ENCODE measurements at places on chromosomes 1 and 21. TPM values are rescaled to one million over a fixed set of nuclear protein-coding genes. Genes with fewer than 3 reads are reported as not detected.

GRCh38 chr1:216140730-216141524 is 282.3 kb downstream of the USH2A start:
- no peak for DNase-seq

Gene LINGO4
- 1.3 TPM for total RNA-seq

Gene MPZ
- total RNA-seq = 3.3 TPM

DNA sequence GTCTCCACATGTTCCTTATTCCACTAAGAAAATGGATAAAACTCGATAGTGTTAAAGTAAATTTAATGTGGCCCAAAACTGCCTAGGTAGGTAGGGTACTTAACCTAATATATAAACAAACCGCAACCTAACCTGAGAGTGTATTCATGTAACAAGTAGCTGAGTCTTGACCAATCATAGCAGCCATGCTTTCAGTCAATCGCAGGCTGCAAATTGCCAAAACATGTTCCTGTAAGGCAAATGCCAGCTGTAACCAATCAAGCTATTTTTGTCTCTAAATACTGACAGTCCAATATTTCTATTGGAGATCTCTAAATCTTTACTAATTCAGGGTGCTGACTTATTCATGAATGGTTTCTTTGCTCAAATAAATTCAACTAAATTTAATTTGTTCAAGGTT is 3.1 kb upstream of the HMGCS2 start:
- DNase-seq = no peak

GRCh38 chr1:229495782-229496181 is 12.4 kb downstream of the NUP133 start:
- DNase-seq = no peak

Gene B3GALT2
- total RNA-seq = 1.3 TPM

- no peak for DNase-seq
Measured at GRCh38 chr21:26165331-26165730, 5.2 kb downstream of the APP start.

Gene HHIPL2
- not detected for total RNA-seq

Gene POTED
- total RNA-seq = not detected

DNA sequence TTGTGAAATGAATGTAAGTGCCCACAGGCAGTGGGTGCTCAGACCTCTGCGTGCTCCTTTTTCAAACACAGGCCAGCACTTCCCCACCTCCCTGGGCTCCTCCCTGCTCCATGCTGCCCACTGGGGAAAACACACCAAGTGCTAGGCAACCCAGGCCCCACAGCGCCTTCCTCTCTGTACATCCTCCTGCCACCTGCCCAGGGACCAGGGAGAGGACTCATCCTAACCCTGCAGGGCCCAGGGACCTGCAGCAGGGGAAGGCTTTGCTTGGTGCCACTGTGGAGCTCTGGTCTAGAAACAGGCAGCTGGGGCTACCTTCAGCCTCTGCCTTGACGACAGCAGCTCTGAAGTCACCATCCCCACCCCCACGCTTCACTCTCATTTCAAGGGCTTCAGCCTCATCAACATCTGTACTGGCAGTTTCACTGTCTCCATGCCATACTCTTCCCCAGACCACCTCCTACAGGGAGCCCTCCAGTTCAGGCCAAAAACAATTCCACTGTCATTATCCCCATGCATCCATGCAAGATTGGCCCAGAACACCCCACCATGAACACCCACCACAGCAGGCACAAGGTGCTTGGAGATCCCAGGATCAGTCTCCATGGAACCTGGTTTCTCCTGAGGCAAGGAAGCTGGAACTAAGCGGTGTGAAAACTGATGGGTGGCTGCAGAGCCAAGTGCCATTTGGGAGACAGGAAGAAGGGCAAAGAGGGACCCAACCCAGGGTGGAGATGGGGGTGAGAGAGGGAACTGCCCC is 1.1 kb downstream of the IGSF8 start:
- DNase-seq = no peak

- no peak for DNase-seq
Measured at GRCh38 chr21:45747802-45748445, 104.4 kb downstream of the PCBP3 start.

Gene FCRL1
- total RNA-seq = not detected

DNA sequence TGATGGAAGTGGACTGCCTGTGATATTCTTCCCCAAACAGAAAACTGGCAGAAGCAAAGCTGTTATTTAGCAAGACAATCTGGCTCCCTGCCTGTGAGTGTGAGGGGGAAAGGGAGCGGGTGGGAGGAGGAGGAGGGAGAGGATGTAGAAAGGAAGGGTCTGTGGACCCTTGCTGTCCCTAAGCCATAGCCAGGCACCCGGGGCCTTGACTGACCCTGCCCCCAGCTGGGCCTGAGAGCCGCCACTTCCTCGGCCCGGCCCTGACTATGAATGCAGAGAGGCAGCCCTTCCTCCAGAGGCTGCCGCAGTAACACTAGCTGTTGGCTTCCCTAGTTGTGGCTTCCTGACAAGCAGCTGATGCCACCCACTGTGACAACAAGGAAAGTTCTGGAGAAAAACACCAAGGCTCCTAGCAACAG is 13.9 kb downstream of the PLA2G2F start:
- DNase-seq = peak; percentile 49

GRCh38 chr1:44154049-44154448 is 12.6 kb upstream of the KLF18 start:
- no peak for DNase-seq

DNA sequence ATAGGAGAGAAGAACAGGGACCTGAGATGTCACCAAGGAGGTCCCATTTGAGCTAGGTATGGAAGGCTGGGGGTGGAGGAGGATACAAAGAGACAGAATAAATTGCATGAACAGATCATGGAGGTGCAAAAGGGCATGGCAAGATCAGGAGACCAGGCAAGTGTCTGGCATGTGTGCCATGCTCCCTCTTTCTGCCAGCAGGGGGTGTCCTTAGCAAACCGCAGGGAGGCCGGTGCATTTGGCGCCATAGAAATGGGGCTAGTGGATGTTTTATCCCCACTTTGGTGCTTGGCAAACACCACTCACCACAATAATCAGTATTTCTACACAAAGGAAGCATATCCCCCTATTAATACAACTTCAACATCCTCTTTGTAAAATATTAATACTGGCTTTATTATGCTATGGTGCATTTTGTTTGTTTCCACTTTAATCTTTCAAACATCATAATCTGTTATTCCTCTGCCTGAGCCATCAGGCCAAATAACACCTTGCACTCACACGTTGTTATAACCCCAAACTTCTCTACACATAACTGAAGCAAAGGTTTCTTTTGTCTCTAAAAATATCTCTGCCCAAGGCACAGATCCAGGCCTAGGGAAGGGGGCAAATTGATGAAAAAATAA is 25.9 kb downstream of the S100A6 start:
- DNase-seq = peak; percentile 59

- DNase-seq = no peak
Measured at GRCh38 chr1:117178756-117179155, 32.0 kb downstream of the VTCN1 start.

Gene TMEM269
- total RNA-seq = not detected

DNA sequence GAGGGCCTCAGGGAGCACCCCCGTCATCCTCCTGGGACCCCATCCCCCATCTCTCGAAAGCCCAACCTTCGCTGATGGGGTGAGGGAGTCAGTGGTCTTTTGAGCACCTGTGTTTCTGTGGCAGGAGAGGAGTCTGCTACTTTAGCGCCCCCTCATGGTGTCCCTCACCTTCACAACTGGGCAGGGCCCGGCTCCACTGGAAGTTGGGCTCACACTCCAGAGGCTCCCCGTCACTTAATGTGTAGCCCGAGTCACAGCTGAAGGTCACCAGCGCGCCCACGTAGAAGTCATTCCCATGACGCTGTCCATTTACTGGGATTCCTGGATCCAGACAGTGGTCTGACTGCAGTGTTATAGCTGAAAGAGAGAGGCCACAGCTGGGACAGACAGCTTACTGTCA is 139.5 kb upstream of the HMGB4 start:
- no peak for DNase-seq

Gene LBR
- 75.1 TPM for total RNA-seq

GRCh38 chr1:48222501-48223242 is at the start of gene SLC5A9:
TSS of gene SLC5A9 (plus strand) at chr1:48222716. CDS start at chr1:48222737, 21 bp downstream.
- DNase-seq = peak; percentile 77

GRCh38 chr1:245579881-245580280 is 425.1 kb downstream of the KIF26B start:
- no peak for DNase-seq

Gene SNRNP40
- 28.2 TPM for total RNA-seq

- DNase-seq = no peak
Measured at GRCh38 chr21:21156397-21156796, 158.2 kb downstream of the NCAM2 start.

DNA sequence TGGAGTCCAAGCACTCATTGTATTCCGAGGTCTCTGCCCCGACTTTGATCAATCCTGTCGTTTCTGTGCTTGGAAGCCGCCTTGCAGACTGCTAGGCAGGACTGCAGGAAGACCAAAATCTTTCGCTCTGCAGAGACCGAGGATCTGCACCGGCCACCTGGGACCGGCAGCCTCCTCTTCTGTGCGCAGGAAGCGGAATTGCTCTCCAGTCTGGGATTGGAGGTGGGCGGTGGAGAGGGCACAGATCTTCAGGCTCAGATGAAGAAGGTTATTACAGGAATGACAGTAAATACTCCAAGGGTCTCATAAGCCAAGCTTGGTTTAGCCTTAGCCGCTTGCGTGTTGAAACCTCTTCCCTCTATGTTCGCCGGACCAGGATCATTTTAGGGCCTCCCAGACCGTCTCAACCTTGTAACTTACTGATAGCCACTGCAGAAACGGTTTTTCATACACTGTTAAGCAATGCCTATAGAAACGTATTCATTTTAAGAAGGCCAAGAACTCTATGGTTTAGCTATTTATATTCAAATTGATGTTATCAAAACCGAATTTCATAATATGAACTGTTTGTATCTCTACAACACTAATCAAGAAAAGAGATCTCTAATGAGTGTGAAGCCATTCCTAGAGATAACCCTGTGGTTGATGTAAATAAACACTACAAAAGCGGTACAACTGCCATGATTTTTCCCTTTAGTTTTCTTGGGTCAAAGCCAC is 1.1 kb downstream of the MIA3 start:
- DNase-seq = peak; percentile 32

DNA sequence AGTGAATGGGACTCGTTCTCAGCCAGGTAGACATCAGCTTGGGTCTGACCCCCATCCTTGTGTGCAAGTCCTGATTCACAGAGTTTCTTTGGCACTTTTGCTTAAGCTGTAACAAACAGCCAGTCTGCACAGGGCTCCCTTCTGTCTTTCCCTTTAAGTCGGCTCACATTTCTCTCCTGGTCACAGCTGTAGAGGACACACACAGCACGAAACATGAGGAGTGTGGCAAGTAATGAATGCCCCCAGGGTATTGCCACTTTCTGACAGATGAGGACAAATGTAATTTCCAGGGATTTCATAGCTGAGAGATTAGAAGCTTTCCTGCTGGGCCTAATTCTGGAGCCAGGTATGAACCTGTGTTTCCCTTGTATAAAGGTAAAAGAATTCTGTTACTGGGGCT is 423.5 kb downstream of the KIF26B start:
- DNase-seq = no peak

DNA sequence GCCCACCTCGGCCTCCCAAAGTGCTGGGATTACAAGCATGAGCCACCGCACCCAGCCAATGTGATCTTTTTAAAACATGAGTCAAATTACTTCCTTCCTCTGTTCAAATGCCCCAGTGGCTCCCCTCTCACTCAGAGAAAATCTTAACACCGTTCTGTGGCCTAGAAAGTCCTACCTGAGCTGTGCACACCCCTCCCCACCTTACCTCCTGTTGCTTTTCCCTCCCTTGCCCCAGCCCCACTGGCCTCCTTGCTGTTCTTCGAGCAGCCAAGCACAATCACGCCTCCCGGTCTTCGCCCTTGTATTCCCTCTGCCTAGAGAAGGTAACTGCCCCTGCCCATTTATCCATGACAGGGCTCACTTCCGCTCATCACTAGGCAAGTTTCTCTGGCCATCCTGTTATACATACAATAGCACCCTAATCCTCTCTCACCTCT is 62.6 kb upstream of the RPL11 start:
- no peak for DNase-seq

GRCh38 chr1:185420588-185421081 is 103.6 kb upstream of the IVNS1ABP start:
- DNase-seq = no peak

- no peak for DNase-seq
Measured at GRCh38 chr1:198019126-198019525, 102.0 kb downstream of the LHX9 start.

- peak; percentile 65 for DNase-seq
Measured at GRCh38 chr1:213987422-213987926, 299 bp upstream of the PROX1 start.

- no peak for DNase-seq
Measured at GRCh38 chr1:56527548-56528302, 51.6 kb downstream of the PLPP3 start.

All from Peyer's patch (tissue), 4 donors.